ENCODE measurements at places on chromosomes 2 and 18.
A peak's percentile ranks its signal among the peaks of the same experiment; 100 is the strongest.

DNA sequence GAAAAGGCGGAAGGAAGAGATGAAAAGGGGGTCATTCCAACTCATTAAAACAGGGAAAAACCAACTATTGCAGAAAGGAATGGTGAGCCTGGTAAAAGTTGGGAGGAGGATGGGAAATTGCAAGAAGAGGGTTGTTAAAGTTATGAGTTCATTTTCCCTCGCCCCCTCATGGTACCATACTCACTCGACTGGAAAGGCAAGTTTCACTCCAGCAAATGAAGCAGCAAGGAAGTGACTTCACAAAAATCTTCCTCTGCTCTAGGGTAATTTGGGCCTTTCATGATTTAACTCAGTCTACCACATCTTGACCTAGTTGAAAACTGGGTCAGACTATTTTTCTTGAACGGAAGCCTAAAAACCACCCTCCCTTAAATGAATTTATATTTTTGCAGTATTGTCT lies 22.8 kb upstream of the DAW1 start:
- DNase-seq: no peak

- DNase-seq: no peak
Observed at GRCh38 chr2:25201794-25202193, 33.4 kb upstream of the POMC start.

GRCh38 chr2:232290668-232291067 lies 87.9 kb upstream of the ALPP start:
- DNase-seq: peak; percentile 51

DNA sequence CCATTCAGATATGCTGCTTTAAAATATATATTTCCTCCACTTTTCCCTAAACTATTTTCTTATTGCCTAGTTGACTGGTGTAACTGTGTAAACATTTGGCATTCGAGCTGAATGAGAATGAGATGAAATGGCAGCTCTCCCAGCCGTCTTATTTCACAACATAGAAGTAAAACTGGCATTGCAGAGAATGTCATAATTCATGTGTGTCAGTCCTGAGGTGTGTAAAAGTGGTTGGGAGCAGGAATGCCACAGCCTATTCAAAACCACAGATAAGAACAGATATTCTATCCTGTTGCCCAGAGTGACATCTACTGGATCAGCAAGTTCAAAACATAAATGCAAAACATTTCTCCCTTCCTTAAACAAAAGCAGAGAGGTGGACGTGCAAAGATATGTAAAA lies 565.5 kb upstream of the CHAC2 start:
- peak; percentile 62 for DNase-seq

- peak; percentile 51 for DNase-seq
Observed at GRCh38 chr18:3649633-3650426, 199.9 kb downstream of the TGIF1 start.

DNA sequence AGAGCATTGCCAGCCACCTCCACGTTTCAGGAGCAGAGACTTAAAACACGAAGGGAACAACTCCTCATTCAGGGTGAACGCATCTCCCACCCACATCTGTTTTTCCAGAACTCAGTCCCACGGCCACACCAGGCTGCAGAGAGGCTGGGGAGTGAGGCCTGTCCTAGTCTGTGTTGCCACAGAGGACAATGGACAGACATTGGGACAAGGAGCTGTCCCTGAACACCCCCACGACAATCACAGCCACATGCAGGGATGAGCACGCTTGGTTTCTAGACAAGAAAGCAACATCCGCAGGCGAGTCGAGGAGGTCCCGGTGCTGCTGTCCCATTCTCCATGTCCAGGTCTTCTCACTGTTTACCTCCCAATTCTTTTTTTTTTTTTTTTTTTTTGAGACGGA lies 167.4 kb downstream of the EIPR1 start:
- DNase-seq: no peak

DNA sequence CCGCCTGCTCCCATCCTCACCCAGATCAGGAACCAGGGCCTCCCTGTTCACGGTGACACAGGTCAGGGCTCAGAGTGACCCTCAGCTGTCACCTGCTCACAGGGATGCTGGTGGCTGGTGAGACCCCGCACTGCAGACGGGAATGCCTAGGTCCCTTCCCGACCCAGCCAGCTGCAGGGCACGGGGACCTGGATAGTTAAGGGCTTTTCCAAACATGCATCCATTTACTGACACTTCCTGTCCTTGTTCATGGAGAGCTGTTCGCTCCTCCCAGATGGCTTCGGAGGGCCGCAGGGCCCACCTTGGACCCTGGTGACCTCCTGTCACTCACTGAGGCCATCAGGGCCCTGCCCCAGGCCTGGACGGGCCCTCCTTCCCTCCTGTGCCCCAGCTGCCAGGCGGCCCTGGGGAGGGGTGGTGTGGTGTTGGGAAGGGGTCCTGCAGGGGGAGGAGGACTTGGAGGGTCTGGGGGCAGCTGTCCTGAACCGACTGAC lies 31.7 kb downstream of the GPC1 start:
- DNase-seq: no peak

DNA sequence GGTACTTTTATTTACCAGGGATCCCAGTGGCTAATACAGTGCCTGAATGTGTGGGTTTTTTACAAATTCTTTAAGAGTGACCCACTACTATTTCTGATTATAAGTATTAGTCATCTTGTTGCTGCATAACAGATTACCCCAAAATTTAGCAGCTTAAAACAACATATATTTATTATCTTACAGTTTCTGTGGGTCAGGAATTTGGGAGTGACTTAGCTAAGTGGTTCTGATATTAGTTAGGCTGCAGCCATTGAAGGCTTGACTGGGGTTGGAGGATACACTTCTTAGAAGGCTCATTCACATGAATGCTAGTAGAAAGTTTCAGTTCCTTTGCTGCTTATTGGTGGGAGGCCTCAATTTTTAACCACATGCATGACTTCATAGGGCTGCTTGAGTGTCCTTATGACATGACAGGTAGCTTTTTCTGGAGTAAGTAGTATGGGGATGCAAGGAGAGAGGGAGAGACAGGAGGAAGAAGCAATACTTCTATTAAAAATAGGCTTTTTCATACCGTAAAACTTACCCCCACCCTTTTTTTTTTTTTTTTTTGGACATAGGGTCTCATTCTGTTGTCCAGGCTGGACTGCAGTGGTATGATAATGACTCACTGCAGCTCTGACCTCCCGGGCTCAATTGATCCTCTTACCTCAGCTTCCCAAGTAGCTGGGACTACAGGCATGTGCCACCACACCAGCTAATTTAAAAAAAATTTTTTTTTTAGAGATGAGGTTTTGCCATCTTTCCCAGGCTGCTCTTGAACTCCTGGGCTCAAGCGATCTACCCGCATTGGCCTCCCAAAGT lies 13.3 kb upstream of the POLE4 start:
- DNase-seq: no peak

DNA sequence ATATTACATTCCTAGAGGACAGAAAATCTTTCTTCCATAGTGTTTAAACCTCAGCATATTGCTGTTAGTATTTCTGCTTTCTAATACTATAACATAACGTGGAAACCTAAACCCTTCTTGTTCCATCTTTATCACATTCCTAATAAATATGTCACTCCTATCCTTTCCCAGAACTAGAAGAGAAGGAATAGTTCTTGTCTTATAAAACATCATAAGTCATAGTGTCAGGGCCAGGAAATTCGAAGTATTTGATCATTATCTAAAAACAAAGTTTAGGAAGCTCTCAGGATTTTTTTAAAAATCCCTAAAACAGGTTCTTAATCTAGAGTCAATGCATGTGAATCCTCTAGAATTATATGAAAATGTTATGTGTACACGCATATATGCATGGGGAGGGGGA lies 2.0 kb downstream of the NHEJ1 start:
- no peak for DNase-seq

DNA sequence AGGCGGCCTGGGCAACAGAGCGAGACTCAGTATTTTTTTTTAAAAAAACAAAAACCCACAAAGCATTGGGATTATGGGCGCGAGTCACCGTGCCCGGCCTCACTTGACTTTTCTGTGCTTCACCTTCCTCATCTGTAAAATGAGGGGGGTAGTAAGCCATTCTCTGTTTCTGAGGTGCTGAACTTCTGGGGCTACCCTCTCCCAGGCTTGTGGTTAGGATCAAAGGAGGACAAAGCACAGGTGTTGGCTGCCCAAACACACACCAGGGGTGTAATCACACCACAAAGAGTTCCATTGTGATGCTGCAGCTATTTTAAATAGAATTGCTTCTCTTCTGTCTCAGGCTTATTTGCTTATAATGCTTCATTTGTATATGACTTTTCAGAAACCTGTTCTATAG lies 35.8 kb upstream of the INHBB start:
- DNase-seq: no peak

DNA sequence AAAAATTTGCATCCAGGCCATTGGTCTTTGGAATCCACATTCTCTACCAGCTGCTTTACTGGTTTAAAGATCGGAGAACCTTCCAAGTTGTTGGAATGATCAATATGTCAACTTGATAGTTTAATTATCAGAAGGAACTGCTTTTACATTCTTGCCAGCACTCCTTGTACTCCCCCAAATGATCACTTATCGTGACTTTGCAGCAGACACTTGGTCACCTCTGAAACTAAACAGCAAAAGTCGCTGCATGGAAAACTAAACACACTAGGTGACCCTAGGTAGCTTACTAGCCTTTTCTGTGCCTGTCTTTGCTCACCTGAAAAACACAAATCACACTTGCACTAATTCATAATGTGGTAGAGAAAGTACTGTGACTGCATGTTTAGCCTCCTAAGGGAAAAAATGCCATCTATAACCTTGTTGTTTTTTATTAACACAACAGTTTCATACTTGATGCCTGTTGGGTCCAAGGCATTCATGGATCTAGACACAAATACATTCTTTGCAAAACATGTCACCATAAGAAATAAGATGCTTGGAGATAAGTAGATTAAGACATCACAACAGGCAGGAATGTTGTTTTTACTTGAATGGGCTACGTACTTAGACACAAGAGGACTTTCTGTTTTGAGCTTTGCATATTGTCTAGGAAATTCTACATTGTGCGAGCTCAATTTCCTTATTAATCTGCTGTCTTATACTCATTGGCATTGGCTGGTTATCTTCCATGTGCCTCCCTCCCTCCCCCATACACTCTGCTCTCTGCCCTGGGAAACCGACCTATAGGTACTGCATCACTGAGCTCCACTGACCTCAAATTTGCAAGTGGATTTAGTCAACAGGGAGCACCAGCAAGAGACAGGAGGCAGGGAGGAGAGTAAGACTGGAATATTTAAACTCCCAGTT lies 219.1 kb upstream of the STK17B start:
- DNase-seq: no peak

- no peak for DNase-seq
Observed at GRCh38 chr2:206989311-206989710, 50.0 kb downstream of the CPO start.

- peak; percentile 43 for DNase-seq
Observed at GRCh38 chr2:173231042-173231441, 123.6 kb upstream of the CDCA7 start.

- no peak for DNase-seq
Observed at GRCh38 chr2:64226611-64227010, 82.4 kb upstream of the PELI1 start.

- DNase-seq: peak; percentile 29
Observed at GRCh38 chr2:231545105-231545902, 15.1 kb upstream of the NMUR1 start.

DNA sequence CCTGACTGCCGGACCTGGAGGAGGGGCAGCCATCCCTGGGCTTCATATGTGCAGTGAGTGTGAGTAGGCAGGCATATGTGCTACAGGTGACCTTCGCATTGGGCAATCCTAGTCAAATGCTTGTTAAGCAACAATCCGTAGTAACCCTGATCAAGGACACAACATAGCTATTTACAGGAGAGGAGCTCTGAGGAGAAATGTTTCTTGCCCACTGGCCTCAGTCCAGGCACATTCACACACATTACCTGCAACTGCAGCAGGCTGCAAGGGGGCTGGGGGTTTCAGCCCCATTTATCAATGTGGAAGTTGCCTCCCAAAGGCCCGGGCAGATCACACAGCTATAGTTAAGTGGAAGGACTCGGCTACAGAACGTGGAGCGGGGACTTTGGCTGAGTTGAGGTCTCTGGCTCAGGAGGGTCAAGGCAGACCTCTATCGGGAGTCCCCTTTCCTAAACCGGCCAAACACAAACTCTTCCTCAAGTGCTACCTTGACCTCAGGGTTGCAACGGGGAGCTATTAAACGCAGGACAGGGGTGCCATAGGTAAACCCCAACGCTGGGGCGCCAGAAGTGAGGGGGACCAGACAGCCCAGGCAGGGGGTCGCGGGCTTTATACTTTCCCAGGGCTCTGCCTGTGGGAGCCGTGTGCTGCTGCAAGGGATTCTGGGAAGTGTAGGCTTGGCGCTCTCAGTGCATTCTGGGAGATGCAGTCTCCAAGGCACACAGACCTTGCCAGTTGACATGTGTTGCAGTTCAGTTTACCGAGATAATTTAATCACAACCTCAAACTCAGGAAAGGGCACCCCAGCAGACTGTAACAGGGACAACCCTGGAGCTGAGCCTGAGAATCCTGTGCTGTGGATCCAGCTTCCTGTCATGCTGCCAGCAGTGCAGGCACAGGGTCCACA lies 9.4 kb downstream of the KHK start:
- peak; percentile 85 for DNase-seq

GRCh38 chr2:9627310-9627709 lies 3.5 kb downstream of the YWHAQ start:
- DNase-seq: no peak

DNA sequence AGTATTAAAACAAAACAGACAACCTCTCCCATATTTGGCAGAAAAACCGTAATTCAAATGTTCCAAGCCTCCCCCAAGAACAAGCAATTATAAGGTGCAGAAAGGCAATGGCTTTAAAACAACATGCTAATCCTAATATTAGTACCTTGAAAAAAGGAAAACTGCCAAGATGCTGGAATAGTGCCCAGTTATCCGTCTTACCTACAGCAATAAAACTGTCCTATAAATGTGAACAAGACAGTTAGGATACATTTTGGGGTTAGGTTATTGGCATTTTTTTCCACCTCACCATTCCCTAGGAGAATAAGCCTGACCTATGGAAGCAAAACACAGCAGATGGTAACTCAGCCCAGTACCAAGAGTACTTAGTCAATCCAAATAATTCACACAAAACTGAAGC lies 83.2 kb downstream of the TCF4 start:
- DNase-seq: no peak

GRCh38 chr2:28219758-28220368 lies 172.8 kb upstream of the FOSL2 start:
- DNase-seq: no peak

DNA sequence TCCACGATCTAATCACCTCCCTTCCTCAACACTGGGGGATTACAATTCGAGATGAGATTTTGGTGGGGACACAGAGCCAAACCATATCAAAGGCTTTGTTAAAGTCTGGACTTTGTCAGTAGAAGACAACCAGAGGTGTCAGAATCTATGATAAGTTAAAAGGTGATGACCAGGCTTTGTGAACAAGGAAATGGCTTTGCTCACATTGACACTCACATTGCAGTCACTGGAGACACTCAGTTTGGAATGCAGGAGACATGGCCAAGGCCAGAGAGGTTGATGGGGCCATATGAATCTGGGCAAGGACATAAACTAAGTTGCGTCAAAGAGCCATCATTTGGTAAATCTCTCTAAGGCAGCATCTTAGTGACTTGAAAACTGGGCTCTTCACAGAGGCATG lies 678.2 kb upstream of the FSHR start:
- no peak for DNase-seq

GRCh38 chr2:196252408-196253115 lies 81.2 kb upstream of the STK17B start:
- DNase-seq: no peak

- no peak for DNase-seq
Observed at GRCh38 chr2:1993711-1994682, 249.7 kb upstream of the PXDN start.

GRCh38 chr2:230492107-230492506 lies 76.1 kb downstream of the SP100 start:
- no peak for DNase-seq
